Calu3 (cell line): ENCODE measurements at places on chromosomes 12 and 14. TPM values are rescaled to one million over a fixed set of nuclear protein-coding genes. Genes with fewer than 3 reads are reported as not detected.
A peak's percentile ranks its signal among the peaks of the same experiment; 100 is the strongest.

Gene ANO2
- not detected in 2 replicates for total RNA-seq

Gene C12orf60
- 0.95 and 1.2 TPM in 2 replicates for total RNA-seq

Gene RDH12
- 0.38 and 0.51 TPM in 2 replicates for total RNA-seq

Gene B3GNT4
- total RNA-seq: 0.47 and 1.1 TPM in 2 replicates

DNA sequence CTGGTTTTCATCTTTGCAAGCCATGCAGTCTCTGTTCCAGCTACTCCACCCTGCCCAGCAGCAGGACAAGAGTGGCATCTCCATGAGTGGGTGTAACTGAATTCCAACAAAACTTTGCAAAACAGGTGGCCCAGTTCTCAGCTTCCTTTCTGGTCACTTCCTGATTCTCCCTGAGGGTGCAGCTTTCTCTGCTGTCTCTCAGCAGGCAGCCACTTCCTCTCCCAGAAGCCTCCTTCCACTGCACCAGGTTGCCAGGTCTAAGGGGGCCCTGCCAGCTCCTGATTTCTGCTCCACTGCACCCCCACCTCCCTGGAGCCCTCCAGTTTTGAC lies 341.0 kb upstream of the FKBP4 start:
- no peaks in the 10 kb centered on the region for H3K4me1 ChIP-seq
- DNase-seq: no peak
- H3K4me3 ChIP-seq: no peak overlapping the region
- H3K36me3 ChIP-seq: no peaks in the 10 kb centered on the region
- no peak overlapping the region for H3K27ac ChIP-seq

- no peak overlapping the region for H3K27ac ChIP-seq
- H3K36me3 ChIP-seq: no peaks in the 10 kb centered on the region
- H3K4me3 ChIP-seq: no peak overlapping the region
Measured at GRCh38 chr12:112838731-112839130, 47.2 kb downstream of the RPH3A start.

DNA sequence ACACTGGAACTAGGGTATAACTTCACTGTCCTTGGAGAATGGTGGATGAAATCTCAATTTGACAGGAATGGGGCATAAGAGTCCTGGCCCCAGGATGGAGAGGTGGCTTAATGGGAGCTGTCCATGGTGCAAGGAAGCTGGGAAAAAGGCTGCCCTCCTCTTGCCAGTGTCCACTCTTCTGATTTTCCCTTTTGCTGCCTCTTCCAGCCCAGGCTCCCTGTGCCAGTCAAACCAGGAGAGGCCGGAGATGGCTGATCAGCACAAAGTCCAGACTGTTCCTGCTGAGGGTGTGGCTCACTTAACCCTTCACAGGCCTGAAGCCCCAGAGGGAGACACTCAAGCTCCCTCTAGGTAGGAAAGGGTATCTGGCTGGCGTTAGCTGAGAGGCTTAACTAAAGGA lies at the start of gene MYO1A:
MYO1A (minus strand) TSS at position 240 of the 400 bp plus-strand sequence. CDS start 1,806 bp downstream, outside the sequence.
- DNase-seq: peak; percentile 19
- peaks cover 28% of the 10 kb centered on the region for H3K27me3 ChIP-seq
- H3K4me1 ChIP-seq: peaks cover 16% of the 10 kb centered on the region
- H3K36me3 ChIP-seq: peaks cover 4% of the 10 kb centered on the region
- no peak within 1 kb of the TSS for H3K27ac ChIP-seq

- H3K27me3 ChIP-seq: no peaks in the 10 kb centered on the region
- H3K4me1 ChIP-seq: peaks cover 43% of the 10 kb centered on the region
- no peak overlapping the region for H3K4me3 ChIP-seq
- H3K27ac ChIP-seq: no peak overlapping the region
Measured at GRCh38 chr12:105357162-105357691, 26.7 kb downstream of the C12orf75 start.

DNA sequence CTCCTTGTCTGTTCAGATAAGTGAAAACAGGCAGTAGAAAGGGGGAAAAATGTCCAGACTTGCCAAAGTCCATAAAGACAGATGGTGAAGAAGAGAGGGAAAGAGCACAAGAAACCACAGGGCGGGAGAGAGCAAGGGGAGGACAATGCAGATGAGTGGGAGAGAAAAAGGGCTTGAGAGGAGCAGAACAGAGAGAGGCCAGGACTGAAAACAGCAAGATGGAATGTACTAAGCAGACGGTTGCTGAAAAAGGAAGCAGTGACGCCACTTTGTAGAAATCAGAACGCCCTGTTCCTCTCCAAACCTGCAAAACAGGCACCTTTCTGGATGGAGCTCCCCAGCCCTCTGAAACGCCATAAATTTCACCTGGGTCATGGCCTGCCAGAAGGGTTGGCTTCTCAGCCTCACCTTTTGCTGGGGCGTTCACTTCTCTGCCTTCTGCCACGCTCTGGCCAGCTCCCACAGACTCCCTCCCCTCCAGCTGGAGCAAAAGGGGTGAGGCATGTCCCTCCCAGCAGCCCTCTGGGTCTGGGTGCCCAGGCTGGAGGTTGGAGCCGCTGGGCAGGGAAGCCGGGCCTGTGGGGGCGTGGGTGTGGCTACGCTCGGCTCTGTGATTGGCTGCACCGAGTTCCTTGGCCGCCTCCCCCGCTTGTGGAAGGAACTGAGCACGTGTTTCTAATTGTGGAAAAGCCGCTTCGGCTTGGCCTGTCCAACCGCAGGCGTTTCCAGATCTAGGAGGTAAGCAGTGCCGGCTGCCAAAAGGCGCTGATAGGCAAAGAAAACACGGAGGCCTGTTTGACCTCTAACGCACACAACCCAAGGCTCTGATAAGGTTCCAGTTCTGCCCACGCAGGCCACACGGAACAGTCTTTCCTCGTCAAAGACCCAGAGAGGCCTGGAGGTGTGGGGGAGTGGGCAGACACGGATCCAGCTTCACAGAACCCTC lies 29.3 kb downstream of the SLC7A8 start:
- peak; percentile 47 for DNase-seq
- H3K4me1 ChIP-seq: no peaks in the 10 kb centered on the region
- H3K4me3 ChIP-seq: no peak overlapping the region
- H3K27me3 ChIP-seq: peaks cover 48% of the 10 kb centered on the region
- no peaks in the 10 kb centered on the region for H3K36me3 ChIP-seq
- no peak overlapping the region for H3K27ac ChIP-seq

DNA sequence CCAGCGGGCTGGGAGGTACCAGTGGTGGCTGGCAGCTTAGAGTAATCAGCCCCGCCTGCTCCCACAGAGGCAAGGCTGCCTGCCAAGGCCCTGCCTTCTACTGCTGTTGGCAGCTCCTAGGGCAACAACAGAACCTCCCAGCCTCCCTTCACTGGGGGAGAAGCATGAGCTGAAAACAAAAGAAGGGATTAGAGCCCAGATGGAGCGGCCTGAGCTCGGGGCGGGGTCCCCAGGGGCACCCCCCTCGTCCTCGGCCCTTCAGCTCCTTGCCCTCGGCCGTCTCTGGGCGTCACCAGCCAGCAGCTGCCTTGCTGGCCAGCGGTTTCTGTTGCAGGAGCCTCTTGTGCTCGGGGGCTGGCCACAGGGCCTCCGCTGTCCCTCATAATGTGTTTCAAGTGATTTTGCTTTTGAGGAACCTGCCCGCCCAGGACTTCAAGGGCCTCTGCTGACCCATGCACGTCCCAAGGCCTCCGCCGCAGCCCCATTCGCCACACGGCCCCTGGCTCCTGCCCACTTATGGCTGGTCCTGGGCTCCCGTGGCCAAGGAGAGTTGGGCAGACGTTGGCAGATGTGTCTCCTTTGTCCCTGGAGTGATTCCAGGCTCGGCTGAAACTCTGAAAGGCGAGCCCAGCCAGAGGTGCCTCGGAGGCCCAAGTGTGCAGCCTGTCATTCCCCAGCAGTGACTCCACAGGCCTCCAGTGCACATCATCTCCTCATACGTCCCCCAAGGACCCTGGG lies 49.7 kb downstream of the PSMA6 start:
- H3K4me1 ChIP-seq: peaks cover 26% of the 10 kb centered on the region
- DNase-seq: peak; percentile 90
- H3K4me3 ChIP-seq: peak overlapping the region; percentile 60
- no peak overlapping the region for H3K27ac ChIP-seq

DNA sequence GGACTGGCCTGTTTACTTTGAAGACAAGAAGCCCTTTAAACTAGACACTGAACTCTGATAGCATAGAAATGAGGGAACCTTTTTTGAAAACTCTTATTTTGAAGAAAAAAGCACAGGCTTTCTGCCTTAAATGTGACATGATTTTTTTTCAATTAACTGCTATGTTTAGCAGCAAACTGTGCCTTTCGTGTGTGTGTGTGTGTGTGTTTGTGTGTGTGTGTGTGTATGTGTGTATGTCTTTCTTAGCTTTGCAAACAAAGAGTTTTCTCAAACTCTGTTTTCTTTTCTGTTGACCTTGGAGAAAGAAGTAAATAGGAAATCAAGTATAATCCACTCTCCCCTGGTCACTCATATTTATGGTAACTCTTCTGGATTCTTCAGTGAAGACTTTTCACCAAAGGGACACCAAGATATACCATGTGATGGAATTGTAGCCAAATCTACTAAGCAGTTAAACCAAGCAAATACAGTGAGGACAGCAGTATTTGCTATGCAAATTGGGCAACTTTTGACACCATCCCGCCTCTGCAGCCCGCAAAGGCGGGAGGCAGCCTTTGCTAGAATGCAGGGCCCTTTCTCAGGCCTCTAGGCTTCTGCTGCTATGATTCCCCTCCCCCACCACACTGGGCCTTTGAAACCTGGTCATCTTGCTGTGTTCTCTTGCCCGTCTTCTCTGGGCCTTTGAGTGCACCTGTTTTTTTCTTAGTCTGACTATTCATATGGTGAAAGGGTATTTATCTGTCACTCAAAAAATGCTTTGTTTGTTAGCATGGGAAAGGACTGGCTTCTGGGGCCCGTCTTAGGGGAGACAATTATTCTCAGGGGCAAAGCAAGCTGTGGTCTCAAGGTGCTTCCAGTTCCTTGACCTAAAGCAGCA lies 107.9 kb downstream of the MYRFL start:
- no peak overlapping the region for H3K27ac ChIP-seq
- no peak overlapping the region for H3K4me3 ChIP-seq
- H3K4me1 ChIP-seq: peaks cover 10% of the 10 kb centered on the region
- no peaks in the 10 kb centered on the region for H3K36me3 ChIP-seq
- no peak for DNase-seq
- H3K27me3 ChIP-seq: no peaks in the 10 kb centered on the region

- DNase-seq: no peak
- H3K4me1 ChIP-seq: no peaks in the 10 kb centered on the region
- H3K27ac ChIP-seq: no peak overlapping the region
- H3K27me3 ChIP-seq: no peaks in the 10 kb centered on the region
Measured at GRCh38 chr14:97028382-97028781, 231.2 kb downstream of the VRK1 start.

- H3K27me3 ChIP-seq: no peaks in the 10 kb centered on the region
- no peak overlapping the region for H3K27ac ChIP-seq
- no peaks in the 10 kb centered on the region for H3K36me3 ChIP-seq
- no peaks in the 10 kb centered on the region for H3K4me1 ChIP-seq
- no peak overlapping the region for H3K4me3 ChIP-seq
- DNase-seq: no peak
Measured at GRCh38 chr12:129005416-129005815, 152.1 kb downstream of the GLT1D1 start.

GRCh38 chr14:28142400-28143015 lies 624.1 kb upstream of the FOXG1 start:
- no peaks in the 10 kb centered on the region for H3K36me3 ChIP-seq
- DNase-seq: peak; percentile 16
- no peak overlapping the region for H3K4me3 ChIP-seq

GRCh38 chr12:106133136-106134087 lies 5.3 kb downstream of the NUAK1 start:
- H3K36me3 ChIP-seq: peaks cover 6% of the 10 kb centered on the region
- H3K4me1 ChIP-seq: peaks cover 45% of the 10 kb centered on the region
- no peaks in the 10 kb centered on the region for H3K27me3 ChIP-seq
- peak overlapping the region; percentile 13 for H3K4me3 ChIP-seq

DNA sequence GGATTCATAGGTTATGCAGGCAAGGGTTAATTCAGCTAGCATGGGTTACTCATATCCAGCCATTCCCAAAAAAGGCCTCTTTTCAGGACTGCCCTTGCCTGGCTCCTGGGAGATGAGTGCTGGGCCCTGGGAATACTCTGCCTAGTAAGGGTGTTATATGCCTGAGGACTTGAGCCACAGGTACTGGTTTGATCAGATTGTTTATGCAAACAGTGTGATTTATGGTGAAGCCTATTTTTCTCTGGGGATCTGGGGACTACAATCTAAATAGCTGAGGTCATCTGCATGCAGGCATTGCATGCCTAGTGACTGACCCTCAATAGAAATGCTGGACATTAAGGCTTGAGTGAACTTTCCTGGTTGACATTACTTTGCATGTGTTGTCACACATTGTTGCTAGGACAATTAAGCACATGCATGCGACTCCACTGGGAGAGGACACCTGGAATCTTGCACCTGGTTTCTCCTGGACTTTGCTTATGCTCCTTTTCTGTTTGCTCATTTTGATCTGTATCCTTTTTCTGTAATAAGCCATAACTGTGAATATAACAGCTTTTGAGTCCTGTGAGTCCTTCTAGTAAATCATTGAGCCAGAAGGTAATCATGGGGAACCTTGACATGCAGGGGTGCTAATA lies 73.0 kb downstream of the RAD51B start:
- H3K36me3 ChIP-seq: no peaks in the 10 kb centered on the region
- no peaks in the 10 kb centered on the region for H3K4me1 ChIP-seq
- no peak overlapping the region for H3K27ac ChIP-seq
- no peaks in the 10 kb centered on the region for H3K27me3 ChIP-seq

- no peak overlapping the region for H3K27ac ChIP-seq
- DNase-seq: no peak
- no peak overlapping the region for H3K4me3 ChIP-seq
- no peaks in the 10 kb centered on the region for H3K36me3 ChIP-seq
- H3K27me3 ChIP-seq: peaks cover 100% of the 10 kb centered on the region
- H3K4me1 ChIP-seq: no peaks in the 10 kb centered on the region
Measured at GRCh38 chr12:52644078-52644415, 8.0 kb downstream of the KRT2 start.

DNA sequence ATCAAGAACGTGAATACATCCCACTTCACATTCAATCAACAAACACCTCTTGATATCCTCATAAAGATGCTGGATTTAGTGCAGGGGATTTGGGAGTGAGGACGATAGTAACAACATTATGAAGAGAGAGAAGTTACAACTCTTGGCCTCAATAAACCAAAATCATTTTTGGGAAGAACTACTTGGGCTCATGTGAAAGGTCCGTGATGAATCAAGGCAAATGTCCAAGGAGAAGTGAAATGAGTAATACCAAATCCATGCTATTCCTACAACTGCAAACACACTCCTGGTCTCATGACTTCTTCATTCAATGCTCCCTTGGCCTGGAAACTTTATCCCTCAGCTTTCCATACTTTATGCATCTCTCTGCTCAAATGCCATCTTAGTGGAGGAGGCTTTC lies 162.0 kb upstream of the LMNTD1 start:
- DNase-seq: no peak
- no peaks in the 10 kb centered on the region for H3K36me3 ChIP-seq
- H3K27me3 ChIP-seq: no peaks in the 10 kb centered on the region
- H3K27ac ChIP-seq: no peak overlapping the region

GRCh38 chr14:66511849-66512248 lies 3.9 kb downstream of the GPHN start:
- H3K27me3 ChIP-seq: no peaks in the 10 kb centered on the region
- H3K36me3 ChIP-seq: peaks cover 34% of the 10 kb centered on the region
- H3K4me3 ChIP-seq: no peak overlapping the region
- H3K4me1 ChIP-seq: peaks cover 16% of the 10 kb centered on the region
- H3K27ac ChIP-seq: no peak overlapping the region
